HTR-8/SVneo (cell line): ENCODE measurements at places on chromosomes 7 and 10.

GRCh38 chr7:74069086-74069541 is 14.5 kb upstream of the LIMK1 start:
- DNase-seq, result no peak

DNA sequence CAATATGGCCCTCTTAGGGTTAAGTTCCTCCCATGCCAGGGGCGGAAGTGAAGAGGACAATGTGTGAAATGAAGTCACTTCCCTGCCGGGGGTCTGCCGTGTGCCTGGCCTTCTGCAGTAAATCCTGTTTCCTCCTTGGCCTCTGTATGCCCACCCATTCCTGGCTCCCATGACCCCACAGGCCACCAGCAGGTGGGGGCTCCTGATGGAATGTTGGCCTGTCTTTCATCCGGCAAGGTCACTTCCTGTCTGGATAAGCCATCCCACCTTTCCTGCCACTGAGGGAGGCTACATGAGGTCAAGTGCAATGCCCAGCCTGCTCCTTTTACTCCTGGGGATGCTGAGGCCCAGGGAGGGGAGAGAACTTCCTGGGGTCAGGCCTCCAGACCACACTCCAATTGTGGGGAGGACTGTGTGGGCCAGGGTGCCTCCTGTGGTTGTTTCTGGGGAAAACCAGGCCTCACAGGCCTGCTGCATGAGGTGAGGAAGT is 22.3 kb downstream of the PALD1 start:
- DNase-seq, result no peak

- no peak for DNase-seq
These were observed 101.0 kb downstream of the AOAH start for GRCh38 chr7:36623247-36623646.

GRCh38 chr7:21281193-21281592 is 146.7 kb upstream of the SP4 start:
- no peak for DNase-seq

DNA sequence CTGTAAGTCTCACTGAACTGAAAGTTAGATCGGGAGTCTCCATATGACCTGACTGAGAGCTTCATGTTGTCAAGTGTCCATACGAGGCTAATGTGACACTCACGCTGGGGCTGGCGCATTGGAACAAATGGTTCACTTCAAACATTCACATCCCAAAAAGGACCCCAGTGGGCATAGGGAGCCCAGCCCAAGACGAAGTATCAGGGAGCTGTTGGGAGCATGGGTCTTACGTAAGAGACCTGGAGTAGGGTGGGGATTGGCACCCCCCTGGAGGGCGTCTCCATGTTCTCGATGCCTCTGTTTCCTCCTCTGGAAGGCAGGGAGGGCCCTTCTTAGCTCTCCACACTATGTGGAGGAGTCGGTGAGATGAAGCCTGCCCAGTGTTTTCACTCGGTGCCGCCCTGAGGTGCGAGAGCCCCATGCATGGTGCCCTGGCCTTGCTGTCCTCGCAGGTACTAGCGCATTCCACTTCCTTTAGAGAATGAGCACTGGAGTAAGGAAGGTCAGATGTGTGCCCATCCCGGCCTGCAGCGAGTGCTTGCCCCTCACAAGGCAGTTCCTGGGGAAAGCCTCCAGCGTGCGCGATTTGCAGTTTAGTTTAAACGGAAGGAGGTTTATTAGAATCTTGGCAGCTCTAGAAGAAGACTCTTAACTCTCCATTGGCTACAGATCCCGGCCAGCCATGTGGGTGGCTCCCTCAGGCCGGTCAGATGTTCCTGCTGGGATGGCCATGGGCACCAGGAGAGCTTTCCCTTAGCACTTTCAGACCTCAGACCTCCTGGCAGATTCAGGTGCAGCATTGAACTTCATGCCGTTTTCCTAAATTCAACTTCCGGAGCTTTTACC is 64.4 kb downstream of the PTPRE start:
- no peak for DNase-seq

DNA sequence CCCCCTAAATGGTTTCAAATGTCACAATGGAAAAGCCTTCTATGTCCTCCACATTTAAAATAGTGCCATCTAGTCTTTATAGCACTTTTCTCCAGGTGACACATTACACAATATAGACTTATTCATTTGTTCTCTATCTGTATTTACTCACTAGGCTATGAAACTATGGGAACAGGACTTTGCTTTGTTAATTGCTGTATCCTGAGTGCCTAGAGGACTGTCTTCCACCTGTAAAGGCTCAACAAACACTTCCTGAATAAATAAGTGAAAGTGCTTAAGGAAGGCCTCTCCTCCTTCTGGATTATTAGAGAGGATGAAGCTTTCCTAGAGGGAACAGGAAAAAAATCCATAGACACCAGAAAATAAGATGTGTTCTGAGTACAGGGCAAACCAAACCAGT is 397.6 kb upstream of the LRRN3 start:
- no peak for DNase-seq

GRCh38 chr10:56646329-56647111 is 285.5 kb upstream of the ZWINT start:
- no peak for DNase-seq
